ENCODE measurements at places on chromosomes 12 and 14.
A peak's percentile ranks its signal among the peaks of the same experiment; 100 is the strongest.

- no peak for DNase-seq
These were observed 351.3 kb downstream of the BCAT1 start for GRCh38 chr12:24597580-24597979.

GRCh38 chr12:114809097-114809496, 125.1 kb upstream of the TBX3 start:
- DNase-seq, result no peak

DNA sequence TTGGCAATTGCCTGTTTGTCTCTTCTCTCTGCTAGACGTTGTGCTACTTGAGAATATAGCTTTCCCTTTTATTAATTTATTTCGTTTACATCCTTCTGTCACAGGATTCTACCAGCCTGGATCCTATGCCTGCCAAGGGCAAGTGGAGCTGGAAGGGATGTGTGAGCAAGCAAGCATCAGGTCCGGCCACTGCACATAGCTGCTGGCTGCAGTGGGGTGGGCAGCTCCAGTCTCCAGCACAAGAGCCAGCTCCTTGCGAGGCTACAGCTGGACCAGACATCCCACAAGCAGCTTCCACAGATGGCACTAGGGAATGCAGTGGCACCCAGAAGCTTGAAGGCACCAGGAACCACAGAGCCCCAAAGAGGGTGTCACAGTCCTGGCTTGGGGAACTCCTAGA, 225.0 kb downstream of the KCNC2 start:
- no peak for DNase-seq

GRCh38 chr14:77469539-77469938, 11.6 kb downstream of the AHSA1 start:
- DNase-seq, result no peak

DNA sequence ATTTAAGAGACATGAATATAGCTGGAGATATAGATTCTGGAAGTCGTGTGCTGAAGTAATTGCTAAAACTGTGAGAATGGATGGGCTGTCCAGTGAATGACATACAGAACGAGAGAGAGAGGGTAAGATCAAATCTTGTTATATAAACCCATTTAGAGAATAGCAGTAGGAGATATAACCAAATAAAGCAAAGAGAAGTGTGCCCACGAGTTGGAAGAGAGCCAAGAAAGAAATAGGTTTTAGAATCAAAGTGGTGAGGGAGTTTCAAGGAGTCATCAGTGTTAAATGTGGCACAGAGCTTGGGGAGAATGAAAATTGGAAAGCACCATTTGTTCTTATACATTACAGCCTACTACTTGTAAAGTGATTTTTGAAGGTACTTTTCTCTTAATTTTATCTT, 19.2 kb downstream of the TOGARAM1 start:
- DNase-seq, result no peak

DNA sequence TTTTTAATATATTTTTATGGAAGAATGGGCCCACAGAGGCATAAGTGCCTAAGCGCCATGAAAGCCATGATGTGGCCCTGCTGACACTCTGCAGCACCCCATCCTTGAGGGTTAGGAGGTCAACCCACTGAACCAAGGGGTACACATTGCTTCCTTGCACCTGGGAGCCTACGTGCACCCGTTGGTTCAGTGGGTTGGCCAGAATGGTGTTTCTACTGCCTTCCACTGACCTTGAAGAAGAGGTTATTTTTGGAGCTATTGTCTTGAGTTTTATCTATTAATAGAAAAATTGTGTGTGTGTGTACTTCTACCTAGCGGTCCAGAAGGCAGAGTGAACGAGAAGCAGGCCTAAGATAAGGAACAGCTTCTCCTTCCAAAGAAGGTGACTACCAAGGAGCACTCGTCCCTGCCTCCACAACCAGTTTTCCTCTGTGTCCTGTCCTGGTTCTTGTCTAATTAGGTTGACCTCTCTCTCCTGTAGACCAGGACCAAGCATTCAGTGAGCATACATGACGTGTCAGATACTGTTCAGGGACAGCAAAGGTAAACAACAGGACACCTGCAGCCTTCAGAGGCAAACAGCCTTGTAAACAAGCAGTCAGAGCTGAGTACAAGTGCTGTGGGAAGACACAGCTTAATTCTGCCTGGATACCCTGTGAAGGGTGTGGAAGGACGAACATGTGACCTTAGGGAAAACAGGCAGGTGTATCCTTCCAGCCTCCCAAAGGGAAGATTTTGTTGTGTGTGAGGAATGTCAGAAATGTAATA, 30.4 kb upstream of the PLEK2 start:
- DNase-seq, result no peak

DNA sequence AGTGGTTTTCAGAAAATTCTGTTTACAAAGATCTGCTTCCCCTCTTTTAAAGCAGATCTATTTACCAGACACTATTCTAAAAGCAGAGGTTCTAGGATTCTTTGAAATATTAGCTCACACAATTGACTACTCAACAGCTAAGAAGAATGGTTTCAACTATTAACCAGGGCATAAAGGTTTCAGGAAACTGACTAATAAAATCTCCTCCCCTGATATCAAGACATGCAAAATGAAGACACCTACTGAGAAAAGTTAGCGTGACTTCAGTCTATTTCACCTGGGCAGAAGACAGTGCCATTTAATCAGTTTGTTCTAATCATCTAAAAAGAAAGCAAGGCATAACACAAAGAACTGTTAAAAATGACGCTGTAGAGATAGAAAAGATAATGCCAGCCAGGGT, 22.2 kb downstream of the DAD1 start:
- DNase-seq, result no peak

DNA sequence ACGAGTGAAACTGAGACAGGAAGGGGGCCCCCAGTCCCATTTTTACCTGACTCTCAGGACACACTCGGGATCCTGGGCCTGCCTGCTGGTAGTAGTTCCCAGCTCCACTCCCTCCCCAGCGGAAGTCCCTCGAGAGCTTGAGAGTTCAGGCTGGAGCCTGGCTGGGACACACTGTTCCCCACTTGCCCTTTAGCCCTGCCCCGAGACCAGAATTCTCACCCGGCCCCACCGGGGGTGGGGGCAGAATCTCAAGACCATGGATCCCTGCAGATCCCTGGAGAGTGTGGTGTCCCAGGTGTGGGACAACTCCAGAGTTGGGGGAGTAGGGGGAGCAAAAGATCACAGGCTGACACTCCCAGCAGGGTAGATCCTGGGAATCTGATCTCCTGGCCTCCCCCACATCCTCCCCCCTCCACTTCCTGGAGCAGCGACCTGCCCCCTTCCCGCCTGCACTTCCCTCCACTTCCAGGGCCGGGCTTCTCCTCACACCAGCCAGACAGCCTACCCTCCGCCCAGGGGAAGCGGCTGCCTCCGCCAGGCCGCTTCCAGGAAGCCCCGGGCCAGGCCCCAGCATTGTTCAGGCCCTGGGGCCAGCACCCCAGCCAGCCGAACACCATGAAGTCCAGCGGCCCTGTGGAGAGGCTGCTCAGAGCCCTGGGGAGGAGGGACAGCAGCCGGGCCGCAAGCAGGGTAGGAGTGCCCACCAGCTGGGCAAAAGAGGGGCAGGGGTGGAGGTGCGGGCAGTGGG, at the start of gene TNS2:
Gene TNS2 (plus strand): TSS at position 495 of the 748 bp plus-strand sequence. CDS start 121 bp downstream, at position 616.
- peak; percentile 81 for DNase-seq

GRCh38 chr12:56286044-56286830, 13.9 kb downstream of the CS start:
- peak; percentile 35 for DNase-seq

DNA sequence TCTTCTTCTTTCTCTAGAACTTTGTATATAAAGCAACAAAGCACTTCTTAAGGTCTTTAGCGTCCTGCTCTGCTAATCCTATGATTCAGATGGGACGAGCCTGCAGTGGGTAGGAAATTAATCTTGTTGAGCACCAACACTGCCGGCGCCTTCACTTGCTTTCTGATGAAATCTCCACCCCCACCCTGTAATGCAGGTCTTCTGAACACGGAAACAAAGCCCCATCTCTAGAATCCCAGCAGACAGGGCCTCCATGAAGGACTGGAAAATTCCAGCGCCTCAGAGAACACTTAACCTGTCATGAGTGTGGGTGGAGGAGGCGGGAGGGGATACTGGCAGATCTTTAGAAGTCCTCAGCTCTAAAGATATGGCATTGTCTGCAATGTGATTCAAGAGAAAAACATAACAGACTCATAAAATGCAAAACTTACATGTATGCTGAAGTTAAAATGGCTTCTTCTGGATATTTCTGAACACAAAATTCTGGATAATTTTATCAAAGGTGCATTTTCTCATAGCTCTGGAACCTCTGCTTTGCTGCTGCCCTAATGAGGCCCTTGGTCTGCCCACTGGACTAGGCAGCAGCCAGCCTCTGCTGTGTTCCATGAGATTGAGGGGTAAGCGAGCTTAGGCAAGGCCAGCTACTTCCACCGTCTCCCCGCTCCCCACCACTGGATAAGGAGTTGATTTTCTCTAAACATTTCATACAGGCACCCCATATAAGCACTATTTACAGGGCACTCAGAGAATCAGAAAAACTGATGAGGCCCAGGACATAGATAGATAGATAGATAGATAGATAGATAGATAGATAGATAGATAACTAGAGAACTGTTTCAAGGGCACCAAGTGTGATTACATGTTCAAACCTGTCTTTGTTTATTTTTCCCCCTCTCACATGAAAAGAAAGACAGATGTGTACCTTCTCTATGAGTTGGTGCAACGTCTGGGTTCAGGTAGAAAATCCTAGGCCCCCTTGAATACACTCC, 43.1 kb downstream of the ZFP36L1 start:
- no peak for DNase-seq

DNA sequence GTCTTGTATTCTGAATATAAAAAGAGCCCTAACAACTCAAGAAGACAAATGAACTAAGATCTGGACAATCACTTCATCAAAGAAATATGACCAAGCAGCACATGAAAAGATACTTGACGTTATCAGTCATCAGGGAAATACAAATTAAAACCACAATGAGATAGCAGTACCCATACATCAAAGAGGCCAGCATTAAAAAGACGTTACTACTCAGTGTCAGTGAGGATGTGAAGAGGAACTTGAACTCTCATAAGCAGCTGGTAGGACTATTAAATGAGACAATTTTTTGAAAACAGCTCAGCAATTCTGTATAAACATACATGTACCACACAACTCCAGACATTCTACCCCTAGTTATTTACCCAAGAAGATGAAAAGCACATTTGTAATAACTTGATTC, 55.9 kb downstream of the FERMT2 start:
- DNase-seq, result no peak

DNA sequence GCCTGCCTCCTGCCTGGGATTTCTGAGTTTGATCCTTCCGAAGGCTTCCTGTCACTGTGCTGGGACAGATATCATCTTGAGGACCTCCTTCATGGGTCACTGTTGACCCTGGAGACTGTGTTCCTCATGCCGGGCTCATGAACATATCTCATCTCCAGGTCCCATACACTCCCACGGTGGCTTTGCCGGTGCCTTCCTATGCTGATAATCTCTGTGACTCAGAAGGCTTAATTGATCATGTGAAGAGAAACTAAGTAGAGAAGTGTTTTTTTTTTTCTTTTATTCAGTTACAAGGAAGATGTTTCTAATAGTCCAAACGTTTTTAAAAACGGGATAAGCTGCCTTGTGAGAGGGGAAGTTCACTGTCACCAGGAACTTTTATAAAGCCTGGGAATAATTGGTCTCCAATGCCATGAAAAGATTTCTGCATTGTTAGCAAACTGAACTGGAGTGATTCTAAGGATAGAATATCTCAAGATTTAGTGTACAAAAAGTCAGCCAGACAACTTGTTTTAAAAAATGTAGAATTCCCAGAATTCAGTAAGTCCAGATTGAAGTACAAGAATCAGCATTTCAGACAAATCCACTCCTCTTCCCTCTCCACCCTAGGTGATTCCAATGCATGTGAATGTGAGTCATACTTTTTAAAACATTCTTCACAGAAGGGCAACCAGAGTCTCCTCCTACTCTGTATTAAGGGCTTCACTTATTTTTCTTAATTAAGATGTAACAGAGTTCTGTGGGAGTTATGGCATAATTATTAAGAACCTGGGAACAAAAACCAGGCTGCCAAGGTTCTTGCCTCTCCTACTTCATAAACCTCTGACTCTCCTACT, 139.8 kb upstream of the LGR5 start:
- no peak for DNase-seq

GRCh38 chr14:75023108-75023507, 20.4 kb downstream of the EIF2B2 start:
- no peak for DNase-seq

DNA sequence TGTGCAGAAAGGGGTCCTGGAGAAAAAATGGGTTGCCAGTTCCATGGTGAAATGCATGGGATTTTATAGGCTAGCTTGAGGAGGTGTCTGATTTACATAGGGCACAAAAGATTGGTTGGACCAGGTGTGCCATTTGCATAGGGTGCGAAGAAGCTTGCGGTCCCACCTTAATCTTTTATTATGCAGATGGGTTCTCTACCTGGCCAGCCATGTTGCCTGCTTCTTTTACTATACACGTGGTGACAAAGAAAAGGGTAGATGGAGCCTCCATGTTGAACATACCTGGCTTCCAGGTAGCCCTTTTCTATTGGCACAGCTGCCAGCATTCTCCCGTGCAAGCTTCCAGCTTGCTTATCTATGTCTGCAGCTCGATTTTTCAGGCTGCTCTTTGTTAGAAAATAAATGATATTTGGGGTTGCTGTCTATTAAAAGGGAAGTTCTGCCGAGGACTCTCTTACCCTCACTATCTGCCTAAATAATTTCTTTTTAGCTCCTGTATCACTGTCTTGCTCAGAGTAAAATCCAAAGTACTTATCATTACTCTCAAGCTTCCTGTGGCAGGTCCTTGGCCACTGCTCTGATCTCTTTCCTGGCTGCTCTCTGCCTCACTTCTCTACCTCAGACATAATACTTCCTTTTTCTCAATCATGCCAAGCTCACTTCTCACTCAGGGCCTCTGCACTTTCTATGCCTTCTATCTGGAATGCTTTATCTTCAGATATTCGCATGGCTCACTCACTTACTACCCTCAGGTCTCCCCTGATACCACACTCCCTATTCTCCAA, 216.0 kb upstream of the DAAM1 start:
- no peak for DNase-seq

DNA sequence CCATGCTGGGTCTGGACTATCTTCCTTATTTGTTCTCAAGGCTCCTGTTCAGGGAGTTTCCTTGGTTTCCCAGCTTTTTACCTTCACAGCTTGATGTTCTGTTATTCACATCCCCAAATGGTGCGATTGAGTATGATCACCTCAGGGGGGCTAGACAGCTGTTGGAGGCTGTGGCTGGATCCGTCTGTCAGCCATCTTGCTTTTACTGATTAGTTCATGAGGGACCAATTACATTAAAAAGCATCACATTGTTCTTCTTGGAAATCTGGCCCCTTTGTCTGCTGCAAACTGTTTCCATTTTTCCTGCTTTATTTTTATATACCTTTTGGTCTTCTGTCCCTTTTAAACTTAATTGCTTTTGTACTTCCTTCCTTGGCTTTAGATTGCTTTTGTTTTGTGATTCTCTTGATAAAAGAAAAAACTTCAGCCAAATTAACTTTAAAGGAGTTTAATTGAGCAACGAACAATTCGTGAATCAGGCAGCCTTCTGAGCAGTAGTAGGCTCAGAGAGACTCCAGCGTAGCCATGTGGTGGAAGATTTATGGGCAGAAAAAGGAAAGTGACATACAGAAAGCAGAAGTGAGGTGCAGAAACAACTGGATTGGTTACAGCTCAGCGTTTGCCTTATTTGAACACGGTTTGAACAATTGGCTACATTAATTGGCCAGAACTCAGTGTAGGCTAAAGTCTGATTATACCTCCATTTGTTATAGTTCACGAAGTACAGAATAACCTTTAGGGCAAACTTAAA, 208.7 kb downstream of the AEBP2 start:
- DNase-seq, result no peak
